ENCODE measurements at places on chromosomes 4 and X. TPM values are rescaled to one million over a fixed set of nuclear protein-coding genes. Genes with fewer than 3 reads are reported as not detected.

DNA sequence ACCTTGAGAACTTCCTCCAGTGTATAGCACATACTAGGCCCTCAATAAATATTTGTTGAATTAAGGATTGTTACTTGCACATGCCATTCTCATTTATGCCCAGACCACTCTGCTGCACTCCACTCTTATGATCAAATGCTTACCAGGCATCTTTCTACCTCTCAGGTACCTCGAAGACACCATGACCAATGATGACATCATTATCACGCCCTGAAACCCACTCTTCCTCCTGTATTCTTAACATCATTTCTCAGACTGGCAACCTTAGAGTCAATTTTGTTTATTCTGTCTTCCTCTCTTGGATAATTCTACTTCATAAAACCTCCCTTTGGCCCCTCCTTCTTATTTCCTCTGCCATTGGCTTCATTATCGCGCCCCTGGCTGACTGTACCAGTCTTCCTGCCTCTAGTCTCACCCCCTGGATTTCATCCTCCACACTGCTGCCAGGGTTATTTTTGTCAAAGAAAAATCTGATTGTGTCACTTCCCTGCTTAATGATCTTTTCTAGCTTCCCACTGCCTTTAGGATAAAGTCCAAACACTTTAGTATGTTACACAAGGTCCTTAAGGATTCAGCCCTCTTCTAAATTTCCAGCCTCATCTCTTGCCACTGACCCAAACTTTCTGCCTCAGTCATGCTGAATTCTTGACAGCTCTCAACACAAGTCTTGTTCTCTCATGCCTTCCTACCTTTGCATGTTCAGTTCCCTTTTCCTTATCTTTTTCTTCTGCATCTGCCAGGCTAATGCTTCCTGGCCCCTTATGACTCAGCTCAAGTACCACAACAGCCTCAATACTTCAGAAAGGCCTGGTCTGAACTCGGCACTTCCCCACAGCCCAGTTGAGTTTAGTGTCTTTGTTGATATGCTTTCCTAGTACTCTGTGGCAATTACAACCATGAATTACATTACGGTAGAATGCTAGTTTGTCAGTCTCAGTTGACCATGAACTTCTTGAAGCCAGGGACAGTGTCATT is 45.8 kb downstream of the HDAC8 start:
- no peak for DNase-seq

TXK gene
- total RNA-seq: 2.6 TPM

CT45A5 gene
- not detected for total RNA-seq

KDM5C gene
- 51.6 TPM for total RNA-seq

NMU gene
- 4.0 TPM for total RNA-seq

- DNase-seq: no peak
Measured at GRCh38 chr4:137069473-137069872, 462.8 kb downstream of the PCDH18 start.

GRCh38 chrX:103688946-103689345 is 2.4 kb upstream of the MORF4L2 start:
- DNase-seq: peak; percentile 25

SUPT20HL1 gene
- not detected for total RNA-seq

DNA sequence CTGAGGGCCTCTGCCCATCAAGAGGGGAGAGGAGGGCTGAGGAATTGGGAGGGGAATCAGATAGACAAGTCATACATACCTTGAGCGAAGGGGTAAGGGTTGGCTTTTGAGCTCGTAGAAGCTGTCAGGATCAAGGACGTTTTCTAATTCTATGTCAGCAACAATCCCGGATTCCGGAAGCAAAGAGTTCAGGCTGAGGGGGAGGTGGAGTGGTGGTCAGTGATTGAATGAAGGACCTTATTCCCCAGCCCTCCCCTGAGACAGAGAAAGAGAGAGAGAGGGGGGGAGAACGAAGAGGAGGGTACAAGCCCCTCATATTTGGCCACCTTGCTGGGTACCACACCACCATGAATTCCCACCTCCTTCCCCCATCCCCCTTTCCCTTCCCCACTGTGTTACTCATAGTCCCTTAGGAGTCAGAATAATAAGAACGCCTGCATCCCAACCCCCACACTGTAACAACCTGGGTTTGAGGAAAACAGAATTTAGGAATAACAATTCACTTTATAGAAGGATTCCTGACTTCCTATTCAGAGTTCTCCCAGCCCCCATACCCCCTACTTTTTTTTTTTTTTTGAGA is 2.7 kb downstream of the TFE3 start:
- DNase-seq: peak; percentile 39

- DNase-seq: peak; percentile 35
Measured at GRCh38 chr4:25795566-25796454, 67.0 kb downstream of the SEL1L3 start.

DNA sequence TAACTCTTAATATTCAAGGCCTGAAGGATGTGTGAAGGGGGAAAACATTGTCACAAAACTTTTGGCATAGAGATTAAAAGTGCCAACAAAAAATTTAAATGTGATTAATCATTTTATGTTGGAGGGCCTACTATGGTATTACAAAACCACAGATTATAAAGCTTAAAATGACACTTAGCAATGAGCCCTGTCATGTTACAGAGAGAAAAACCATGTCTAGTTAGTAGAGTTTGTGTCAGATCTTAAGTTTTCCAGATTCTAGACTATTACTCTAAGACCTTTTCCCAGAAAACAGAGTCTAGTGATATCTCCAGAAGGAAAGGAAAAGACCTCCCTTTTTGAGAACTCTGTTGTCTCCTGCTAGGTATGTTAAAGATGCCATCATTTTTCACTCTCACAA is 239.1 kb upstream of the DKK2 start:
- DNase-seq: no peak

DNA sequence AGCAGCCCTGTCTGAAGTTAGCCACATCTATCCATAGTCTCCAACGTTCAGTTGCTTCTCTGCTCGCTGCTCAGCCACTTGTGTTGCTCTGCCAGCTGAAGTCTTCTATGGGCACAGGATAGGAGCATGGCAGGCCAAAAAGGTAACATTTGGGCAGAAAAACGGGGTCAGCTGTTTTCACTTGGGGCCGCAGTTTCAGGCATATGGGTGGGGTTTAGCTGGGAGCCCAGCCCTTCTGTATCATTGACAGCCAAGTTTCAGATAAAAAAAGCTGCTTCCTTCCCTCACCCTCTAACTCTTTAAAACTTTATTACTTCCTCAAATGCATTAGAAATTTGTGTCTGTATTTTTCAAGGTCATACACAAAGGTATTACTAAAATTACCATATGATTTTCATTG is 18.4 kb upstream of the MANBA start:
- no peak for DNase-seq

DNA sequence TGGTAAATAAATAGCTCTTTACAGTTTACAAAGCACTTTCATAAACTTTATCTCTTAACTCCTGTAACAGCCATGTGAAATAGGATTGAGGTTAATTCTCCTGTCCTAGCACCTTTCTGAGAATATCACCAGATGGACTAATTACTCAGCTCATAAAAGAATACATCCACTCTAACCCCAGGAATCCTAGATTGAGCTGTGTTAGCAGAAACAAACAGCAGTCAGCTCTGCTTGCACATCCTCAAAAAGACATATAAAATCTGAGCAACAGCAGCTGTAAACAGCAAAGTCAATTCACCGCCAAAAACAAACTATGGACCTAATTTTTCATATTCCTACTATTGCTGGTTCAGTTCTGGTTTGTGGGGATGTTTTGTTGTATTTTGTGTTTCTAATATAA is 182.8 kb downstream of the QDPR start:
- no peak for DNase-seq

GRCh38 chr4:55014876-55015275 is 110.5 kb downstream of the KDR start:
- DNase-seq: no peak

- no peak for DNase-seq
Measured at GRCh38 chrX:52585892-52586291, 68.8 kb downstream of the SSX7 start.

DNA sequence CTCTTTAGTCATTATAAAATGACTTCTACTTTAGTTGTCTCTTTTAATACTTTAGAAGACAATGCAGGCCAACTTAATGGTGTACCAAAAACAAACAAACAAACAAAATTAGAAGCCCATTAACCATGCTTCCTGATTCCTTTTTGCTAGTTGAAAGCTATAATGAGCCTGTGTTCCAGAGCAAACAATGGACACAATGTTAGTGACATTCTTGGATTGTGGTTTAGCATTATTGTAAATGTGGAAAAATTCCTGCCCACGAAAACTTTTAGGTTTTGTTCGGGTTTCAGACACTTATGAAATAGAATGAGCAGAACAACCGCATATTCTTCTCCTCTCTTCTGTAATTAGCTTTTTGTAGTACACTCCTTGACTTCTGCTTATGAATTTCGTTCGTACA is 1682.7 kb upstream of the PCDH7 start:
- DNase-seq: no peak

DNA sequence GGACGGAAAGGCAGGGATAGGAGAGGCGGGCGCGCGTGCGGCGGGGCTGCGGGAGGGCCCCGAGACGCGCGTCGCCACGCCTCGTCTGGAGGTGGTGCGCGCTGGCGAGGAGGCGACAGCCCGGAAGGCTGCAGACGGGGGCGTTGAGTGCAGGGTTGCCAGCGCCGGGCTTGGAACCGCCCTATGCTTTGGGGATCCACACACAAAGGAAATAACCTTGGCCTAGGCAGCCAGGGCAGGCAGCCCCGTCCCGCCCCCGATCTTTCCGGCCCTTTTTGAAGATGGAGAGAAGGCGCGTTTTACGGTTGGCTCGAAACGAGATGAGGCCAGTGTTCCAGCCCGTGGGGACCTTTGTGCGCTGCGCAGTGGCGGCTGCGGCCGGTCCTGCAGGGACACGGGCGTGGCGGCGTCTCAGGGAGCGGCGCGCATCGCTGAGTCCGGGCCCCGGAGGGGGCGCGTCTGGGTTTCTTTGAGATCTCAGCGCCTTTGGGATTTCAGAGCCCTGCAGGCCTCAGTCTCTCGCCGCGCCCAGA is 50.8 kb upstream of the TRIM2 start:
- DNase-seq: no peak

GRPR gene
- total RNA-seq: 0.17 TPM

- peak; percentile 100 for DNase-seq
Measured at GRCh38 chr4:128354205-128354821, 66.7 kb upstream of the PGRMC2 start.

PLAC1 gene
- total RNA-seq: not detected

- no peak for DNase-seq
Measured at GRCh38 chr4:73682508-73682907, 57.9 kb upstream of the CXCL8 start.

CTSO gene
- 17.7 TPM for total RNA-seq

DNA sequence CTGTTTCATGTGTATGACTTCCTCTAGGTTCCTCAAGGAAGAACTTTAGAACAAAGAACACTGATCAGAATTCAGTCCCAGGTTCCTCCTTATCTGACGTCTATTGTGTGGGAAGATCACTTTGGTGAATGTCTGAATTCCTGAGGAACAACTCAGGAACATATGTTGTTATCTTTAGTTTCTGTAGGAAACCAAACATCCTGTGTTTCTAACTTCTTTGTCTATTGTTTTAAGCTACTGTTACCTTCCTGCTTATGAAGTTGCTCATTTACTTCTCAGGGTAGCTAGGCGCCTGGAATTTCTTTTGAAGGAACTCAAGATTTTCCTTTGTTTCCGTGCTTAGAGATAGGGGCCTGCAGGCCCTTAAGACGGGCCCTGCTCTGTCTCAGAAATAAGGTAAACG is 46.2 kb downstream of the MAGEB5 start:
- peak; percentile 80 for DNase-seq

KIAA1210 gene
- not detected for total RNA-seq

- DNase-seq: peak; percentile 44
Measured at GRCh38 chrX:120213438-120214265, 37.0 kb upstream of the ZBTB33 start.

- peak; percentile 15 for DNase-seq
Measured at GRCh38 chrX:19214311-19214710, 92.0 kb upstream of the ADGRG2 start.

MAGEB2 gene
- not detected for total RNA-seq

- DNase-seq: no peak
Measured at GRCh38 chr4:26362745-26363439, 42.1 kb downstream of the RBPJ start.

- DNase-seq: no peak
Measured at GRCh38 chr4:3766785-3767569, 792 bp downstream of the ADRA2C start.

MSANTD1 gene
- total RNA-seq: 0.99 TPM

DNA sequence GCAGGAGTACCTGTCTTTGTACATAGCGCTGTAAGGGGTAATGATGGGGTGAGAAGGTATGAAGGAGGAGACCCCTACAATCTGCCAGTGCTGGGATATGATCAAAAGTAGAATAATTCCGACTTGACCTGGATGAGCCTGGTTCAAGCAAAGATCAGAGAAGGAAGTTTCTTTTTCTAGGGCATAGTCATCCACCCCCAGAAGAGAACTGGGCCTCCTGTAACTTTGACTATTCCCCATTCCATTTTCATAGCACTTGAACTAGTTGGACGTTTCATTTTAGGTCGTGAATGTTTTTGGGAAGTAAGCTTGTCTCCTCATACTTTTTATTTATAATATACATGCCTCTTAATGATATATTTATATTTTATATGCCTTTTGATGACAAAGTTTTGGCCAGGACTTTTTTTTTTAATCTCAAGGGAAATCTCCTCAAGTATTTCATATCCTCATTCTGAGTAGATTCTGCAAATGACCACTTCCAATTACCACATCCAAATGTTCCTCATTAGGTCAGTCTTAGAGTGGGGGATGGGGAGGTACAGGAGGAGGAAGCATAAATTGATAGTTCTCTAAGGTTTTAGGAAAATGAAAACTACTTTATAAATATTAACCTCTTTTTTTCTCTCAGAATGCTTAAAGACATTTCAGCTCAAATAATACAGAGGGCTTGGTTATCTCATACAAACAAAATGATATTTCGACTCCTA is 3.5 kb downstream of the CXorf58 start:
- DNase-seq: no peak

- peak; percentile 22 for DNase-seq
Measured at GRCh38 chr4:98151145-98151924, 8.1 kb upstream of the STPG2 start.

- DNase-seq: no peak
Measured at GRCh38 chr4:1246901-1247863, 1.7 kb downstream of the CTBP1 start.
